IMR-90 (cell line): ENCODE measurements at places on chromosomes 11 and 22. TPM values are rescaled to one million over a fixed set of nuclear protein-coding genes. Genes with fewer than 3 reads are reported as not detected.

GRCh38 chr11:73461964-73462363 lies 85.8 kb downstream of the RELT start:
- DNase-seq, result no peak

DNA sequence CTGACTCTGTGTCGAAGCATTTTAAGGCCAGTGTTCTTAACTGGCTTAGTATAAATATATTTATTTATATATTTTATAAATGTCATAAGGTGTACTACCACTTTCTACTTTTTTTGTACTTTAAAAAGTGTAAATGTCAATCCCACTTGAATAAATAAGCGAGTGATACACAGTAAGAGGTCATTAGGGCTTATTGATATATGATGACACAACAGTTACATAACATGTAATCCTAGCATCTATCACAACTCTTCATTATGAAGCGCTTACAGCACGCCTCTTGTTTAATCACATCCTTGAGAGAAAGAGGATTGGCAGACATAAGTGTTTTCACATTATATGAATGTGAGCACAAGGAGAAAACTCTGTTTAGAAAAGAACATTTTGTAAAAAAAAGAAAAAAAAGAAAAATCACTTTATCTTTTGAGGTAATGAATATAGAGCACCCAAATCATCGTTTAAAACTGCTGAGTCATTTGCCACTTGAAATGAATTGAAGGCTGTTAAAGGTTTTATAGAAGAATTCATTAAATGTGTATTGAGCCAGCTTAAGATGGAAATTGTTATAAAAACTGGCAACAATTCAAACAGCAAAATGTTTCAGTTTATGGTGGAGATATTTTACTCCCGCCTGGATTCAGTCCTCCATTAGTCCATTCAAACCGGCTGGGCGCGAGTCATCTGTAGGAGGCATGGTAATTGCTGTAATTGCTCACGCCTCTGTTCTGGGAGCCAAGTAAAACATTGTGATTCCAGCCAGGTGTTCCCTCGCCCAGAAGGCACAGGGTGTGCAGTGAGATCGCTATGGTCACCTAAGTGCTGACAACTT lies 627.3 kb upstream of the KIRREL3 start:
- peak; percentile 4 for DNase-seq

DNA sequence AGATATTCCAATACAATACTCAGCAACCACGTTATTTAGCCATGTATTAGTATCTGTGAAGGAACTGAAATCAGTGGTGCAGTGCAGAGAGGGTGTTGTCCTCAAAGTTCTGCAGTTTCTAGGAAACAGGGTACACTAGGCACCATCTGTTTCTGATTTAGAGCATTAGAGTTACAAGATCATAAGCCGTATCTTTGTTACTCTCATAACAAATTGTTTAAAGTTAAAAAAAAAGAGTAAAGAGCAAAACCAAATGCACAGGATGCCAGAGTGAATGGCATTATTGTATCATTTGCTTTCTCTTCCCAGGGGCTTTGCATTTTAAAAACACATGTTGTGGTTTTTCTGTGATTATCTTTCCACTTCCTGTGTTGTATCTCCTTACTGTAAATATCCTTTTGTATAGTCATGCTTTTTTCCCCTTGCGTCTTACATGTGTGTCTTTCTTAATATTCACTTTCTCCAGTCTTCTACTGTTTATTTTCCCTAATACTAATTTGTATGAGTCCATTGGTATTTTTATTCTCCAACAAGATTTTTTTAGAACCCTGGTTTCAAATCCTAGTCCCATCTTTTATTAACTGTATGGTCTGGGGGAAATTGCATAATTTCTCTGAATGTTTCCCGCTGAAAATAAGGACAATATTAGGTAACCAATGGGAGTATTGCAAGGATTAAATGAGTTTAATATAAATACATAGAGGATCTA lies 15.2 kb upstream of the NUP160 start:
- DNase-seq, result peak; percentile 92

GRCh38 chr11:124762624-124763155 lies 600 bp upstream of the ESAM start:
- DNase-seq, result no peak

DNA sequence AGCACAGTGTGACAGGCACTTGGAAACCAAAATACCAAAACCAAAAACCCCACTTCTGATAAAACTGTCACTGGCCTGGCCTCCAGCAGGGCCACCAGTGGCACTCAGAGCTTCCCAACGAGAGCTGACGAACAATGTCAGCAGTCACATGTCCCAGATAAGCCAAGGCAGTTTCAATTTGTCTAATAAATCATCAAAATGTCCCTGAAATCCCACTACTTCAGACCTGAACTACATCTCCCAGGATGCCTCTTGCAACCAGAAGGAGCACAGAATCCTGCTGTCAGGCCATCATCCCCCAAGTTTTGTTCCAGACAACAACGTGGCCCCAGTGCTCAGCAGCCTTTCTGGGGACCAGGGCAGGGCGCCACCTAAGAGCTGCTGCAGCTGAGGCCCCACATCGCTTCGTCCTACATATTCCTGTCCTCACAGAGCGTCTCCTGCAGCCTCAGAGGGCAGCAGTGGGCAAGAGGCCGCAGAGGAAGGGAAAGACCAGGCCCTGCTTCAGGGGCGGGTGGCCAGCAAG lies 25.1 kb downstream of the LRFN4 start:
- no peak for DNase-seq

DNA sequence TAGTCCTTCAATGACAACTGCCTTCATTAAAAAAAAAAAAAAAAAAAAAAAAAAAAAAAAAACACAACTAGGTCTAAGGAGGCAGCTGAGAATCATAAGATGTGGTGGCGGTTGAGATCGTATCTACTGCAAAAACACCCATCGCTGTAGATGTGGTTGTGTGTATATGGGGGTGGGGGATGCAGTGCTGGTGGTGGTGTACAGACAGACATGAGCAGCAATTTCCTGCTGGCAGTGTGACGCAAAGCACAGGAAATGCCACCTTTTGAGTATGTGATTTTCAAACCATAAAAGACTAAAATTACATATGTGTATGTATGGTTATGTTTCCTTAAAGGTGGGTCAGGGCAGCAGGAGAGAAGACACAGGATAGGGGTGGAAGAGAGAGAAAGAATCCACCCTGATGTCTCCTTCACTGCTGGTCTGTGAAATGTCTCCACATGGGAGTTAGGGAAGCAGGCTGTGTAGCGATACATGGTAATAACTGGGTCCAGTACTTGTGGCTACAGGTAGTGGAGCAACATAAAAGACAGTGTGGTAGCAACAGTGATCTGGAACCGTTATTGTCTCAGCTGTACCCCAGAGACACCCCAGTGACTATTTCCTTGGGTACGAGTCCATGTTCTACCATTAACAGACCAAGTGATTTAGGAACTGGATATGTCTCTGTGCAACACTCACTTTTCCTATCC lies 57.9 kb downstream of the SYTL2 start:
- DNase-seq, result no peak

- no peak for DNase-seq
These were observed 32.3 kb downstream of the PIWIL4 start for GRCh38 chr11:94599510-94599909.

DNA sequence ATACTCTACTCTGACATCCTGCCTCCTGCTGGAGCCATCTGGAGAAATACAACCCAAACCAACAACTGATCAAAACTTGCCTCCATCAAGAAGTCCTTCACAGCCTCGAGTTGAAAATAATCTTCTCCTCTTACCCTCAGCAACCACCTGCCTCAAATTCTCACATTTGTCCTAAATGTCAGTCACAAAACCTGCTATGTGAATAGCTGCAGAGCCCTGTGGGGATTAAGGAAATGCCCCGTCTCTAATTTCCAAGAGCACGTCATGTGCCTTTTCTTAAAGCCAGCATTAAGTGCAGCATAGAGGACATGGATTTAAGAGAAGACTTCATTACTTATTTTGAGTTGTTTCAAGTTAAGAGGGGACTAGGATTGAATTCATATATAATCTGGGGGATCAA lies 105.9 kb downstream of the TRPC6 start:
- no peak for DNase-seq

GRCh38 chr11:128563942-128564641 lies 23.3 kb downstream of the ETS1 start:
- DNase-seq, result no peak

- DNase-seq, result no peak
These were observed at the start of gene HOATZ for GRCh38 chr11:111514216-111515031. TSS of gene HOATZ (plus strand) at chr11:111514778. CDS start at chr11:111514785, 7 bp downstream.

DNA sequence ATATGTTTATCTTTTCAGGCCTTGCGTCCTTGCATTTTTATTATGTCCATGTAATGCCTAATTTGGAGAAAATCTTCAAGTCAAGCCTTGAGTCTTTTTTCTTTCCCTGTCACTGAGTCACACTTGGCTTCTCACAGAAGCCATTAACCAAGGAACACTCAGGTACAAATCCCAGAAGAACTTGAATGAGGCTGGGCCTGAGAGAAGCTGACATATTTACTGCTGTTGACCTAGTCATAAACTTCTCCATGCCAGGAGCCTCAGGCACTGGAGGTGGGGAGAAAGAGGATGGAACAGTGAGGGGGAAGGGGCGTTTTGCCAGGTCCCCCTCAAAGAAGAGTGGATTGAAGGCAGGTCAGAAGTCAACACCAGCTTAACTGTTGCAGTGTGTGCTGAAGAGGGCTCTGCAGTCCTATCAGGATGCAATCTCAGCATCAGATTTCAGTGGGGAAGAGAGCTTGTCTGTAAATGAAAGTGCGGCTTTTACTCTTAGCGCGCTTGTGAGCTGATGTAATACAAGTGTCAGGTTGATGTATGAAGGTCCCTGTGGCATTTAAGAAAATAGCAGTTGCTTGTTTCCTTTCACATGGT lies 526.0 kb downstream of the ETS1 start:
- peak; percentile 71 for DNase-seq

GRCh38 chr22:40414838-40415505 lies 44.6 kb downstream of the SGSM3 start:
- DNase-seq, result no peak

- DNase-seq, result no peak
These were observed 42.0 kb downstream of the CECR2 start for GRCh38 chr22:17411213-17411612.

GRCh38 chr11:64074239-64074638 lies 38.5 kb downstream of the FLRT1 start:
- DNase-seq, result no peak

GRCh38 chr11:35375332-35376117 lies 43.8 kb downstream of the SLC1A2 start:
- DNase-seq, result no peak

GRCh38 chr11:12390687-12391110 lies 13.3 kb downstream of the PARVA start:
- no peak for DNase-seq

- no peak for DNase-seq
These were observed 58.2 kb downstream of the ZNF280B start for GRCh38 chr22:22450343-22450839.

DNA sequence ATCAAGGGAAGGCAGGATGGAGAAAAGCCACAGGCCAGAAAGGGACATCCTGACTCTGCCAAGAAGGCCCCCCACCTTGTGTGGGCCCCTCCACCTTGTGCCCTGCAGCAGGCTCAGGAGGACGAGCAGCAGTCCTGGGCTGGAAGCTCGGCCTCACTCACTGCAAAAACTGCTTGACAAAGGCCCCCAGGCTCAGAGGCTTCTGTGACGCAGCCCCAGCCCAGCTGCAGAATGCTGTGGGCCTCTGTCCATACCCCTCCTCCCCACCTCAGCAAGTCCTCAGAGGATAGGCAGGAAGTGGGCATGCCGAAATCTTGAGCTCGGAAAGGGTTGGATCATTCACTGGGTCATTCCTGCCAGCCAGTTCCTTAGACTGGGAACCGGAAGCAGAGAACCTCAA lies 61.9 kb downstream of the NRXN2 start:
- DNase-seq, result peak; percentile 62

DNA sequence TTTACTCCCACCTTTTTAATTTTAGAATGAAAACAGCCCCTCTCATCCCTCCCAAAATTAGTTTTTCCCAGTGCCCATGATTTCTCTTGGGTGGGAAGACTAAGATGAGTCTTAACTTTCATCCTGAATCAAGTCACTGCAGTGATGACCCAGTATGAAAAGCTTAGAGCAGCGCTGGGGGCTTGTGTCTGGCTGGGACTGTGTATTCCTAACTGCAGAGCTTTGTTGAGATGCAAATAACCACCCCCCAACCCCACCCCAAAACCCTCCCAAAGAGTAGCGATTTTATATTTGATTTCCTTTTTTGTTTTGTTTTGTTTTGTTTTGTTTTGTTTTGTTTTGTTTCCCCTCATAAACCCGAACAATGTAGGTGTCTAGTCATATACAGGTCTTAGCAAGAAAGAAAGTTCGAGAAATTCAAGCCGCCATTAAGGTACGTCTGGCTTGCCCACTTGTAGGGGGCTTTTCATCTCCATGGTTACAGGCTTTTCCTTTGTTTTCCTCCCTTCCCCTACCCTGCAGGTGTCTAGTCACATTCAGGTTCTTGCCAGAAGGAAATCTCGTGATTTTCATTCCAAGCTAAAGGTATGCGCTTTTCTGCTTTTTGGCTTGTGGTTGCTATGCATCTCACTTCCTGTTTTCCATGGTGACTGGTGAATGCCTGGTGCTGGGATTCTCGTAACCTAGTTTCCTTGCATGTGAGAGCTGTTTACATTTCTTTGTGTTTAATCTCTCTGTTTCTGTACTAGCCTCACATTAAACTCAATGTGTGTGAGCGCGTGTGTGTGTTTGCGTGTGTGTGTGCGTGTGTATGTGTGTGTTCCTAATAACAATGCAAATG lies 144.6 kb upstream of the RASSF10 start:
- peak; percentile 96 for DNase-seq

GRCh38 chr11:116043857-116044256 lies 539.6 kb upstream of the CADM1 start:
- DNase-seq, result no peak

GRCh38 chr22:38872172-38872830 lies at the start of gene CBX6:
TSS of gene CBX6 (minus strand) at chr22:38872216. CDS start at chr22:38872190, 26 bp downstream.
- DNase-seq, result peak; percentile 90

DNA sequence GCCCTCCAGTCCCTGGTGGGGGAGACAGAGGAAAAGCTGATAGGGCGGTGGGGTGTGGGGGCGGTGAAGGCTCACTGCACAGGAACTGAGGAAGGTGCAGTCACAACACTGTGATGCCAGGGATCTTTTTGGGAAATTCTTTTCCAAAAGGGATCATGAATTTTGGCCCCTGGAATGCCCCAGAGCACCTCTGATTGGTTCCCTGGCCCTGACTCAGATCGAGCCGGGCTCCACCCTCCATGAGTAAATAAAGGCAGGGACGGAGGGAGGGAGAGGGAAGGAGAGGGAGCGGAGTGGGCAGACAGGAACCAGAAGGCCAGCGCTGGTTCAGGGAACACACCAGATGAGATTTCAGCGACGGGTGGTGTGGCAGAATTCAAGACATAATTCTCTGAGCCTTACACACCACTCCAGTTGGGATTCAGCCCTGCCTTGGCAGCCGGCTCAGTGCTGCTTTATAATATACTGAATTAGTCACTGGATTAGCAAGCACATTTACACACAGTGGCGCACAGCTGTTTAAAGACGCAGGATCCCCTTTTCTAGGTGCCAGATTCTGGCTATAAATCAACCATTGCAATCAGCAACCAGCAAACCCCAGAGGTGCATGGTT lies 80.3 kb downstream of the ETS1 start:
- DNase-seq, result peak; percentile 96

Gene LDLRAD3
- 2.7 and 3.6 TPM in 2 replicates for total RNA-seq

Gene OR9I1
- total RNA-seq, result not detected in 2 replicates

Gene DYNC2H1
- 21.0 and 25.3 TPM in 2 replicates for total RNA-seq

Gene OR52A5
- not detected in 2 replicates for total RNA-seq

Gene SCGB1A1
- total RNA-seq, result not detected in 2 replicates

Gene DEUP1
- total RNA-seq, result not detected in 2 replicates

Gene CEP126
- 0.72 and 1.1 TPM in 2 replicates for total RNA-seq

Gene INSC
- 0.56 and 1.4 TPM in 2 replicates for total RNA-seq

Gene MRGPRE
- total RNA-seq, result not detected in 2 replicates

Gene CD248
- 19.5 and 25.6 TPM in 2 replicates for total RNA-seq

Gene APOL4
- total RNA-seq, result not detected in 2 replicates

Gene HORMAD2
- total RNA-seq, result not detected in 2 replicates
